Vein endothelial cell (primary cell): ENCODE measurements at places on chromosomes 6 and 20. TPM values are rescaled to one million over a fixed set of nuclear protein-coding genes. Genes with fewer than 3 reads are reported as not detected.

ELOVL4 gene
- total RNA-seq: 0.98 and 1.4 TPM in 2 replicates

LY6G6D gene
- total RNA-seq: not detected in 2 replicates

RAMACL gene
- 4.9 and 6.2 TPM in 2 replicates for total RNA-seq

TAB2 gene
- total RNA-seq: 24.2 and 26.4 TPM in 2 replicates
